SJSA1 (cell line): ENCODE measurements at places on chromosomes 1 and 21. TPM values are rescaled to one million over a fixed set of nuclear protein-coding genes. Genes with fewer than 3 reads are reported as not detected.

DNAJC6 gene
- total RNA-seq: 0.06 and 0.47 TPM in 2 replicates

KRTCAP2 gene
- 61.7 and 94.8 TPM in 2 replicates for total RNA-seq

SYCP1 gene
- not detected in 2 replicates for total RNA-seq

IRF6 gene
- not detected in 2 replicates for total RNA-seq

AKR7A3 gene
- total RNA-seq: 0.21 and 0.53 TPM in 2 replicates

DNA sequence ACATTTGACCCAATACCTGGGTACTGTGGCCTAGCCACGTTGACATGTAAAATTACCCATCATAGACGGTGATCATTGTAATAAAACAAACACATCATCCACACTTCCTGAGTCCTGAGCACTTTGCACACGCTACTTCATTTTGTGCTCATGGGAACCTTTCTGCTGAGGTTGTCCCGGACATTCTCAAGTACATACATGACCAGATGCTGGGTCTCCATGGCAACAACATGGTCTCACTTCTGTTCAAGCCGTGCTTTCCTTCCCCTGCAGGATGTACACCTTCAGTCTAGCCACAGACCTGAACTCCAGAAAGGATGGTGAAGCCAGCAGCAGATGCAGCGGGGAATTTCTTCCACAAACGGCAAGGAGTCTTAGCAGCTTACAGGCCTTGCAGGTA, 22.7 kb downstream of the UBASH3A start:
- DNase-seq: no peak
- no peaks in the 10 kb centered on the region for H3K27me3 ChIP-seq
- no peak overlapping the region for H3K4me3 ChIP-seq
- no peaks in the 10 kb centered on the region for H3K36me3 ChIP-seq
- H3K27ac ChIP-seq: no peak overlapping the region
- H3K4me1 ChIP-seq: no peaks in the 10 kb centered on the region

- DNase-seq: no peak
- peaks cover 12% of the 10 kb centered on the region for H3K4me1 ChIP-seq
- no peaks in the 10 kb centered on the region; the same call in 1 of the 2 replicates for H3K27me3 ChIP-seq
- no peaks in the 10 kb centered on the region for H3K36me3 ChIP-seq
- H3K4me3 ChIP-seq: no peak overlapping the region
Measured at GRCh38 chr1:167669209-167670124, 39.4 kb downstream of the RCSD1 start.

DNA sequence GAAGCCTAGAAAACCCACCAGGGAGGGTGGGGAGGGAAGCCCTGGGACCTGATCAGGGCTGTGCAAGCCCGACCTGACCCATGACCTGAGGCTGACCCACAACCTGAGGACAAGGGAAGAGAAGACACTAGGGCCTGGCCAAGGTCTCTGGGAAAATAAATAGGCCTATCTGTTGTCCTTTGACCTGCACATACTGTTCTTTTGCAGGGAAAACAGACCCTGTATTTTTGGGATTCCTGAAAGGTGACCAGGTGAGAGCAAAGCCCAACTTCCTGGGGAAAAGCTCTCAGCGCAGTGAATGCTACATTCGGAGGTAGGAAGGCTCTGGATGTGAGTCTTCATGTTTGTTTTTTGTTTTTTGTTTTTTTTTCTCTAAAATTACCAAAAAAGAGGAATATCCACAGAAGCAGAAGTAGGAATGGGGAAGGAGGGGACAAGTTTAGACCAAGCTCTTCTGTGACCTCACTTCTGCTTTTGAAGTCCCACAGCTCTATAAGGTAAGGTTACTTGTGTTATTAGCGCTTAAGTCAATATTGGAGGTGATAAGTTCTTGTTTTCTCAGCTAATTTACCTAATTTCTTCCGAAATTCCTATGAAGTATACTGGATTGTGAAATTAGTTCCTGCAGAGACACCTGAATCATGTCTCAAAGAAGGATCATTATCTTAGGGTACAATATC, 26.2 kb upstream of the LYST start:
- H3K27ac ChIP-seq: no peak overlapping the region
- no peak overlapping the region for H3K4me3 ChIP-seq
- H3K4me1 ChIP-seq: peaks cover under 1% of the 10 kb centered on the region
- H3K36me3 ChIP-seq: no peaks in the 10 kb centered on the region
- no peak for DNase-seq

GRCh38 chr1:185360714-185361113, 43.7 kb upstream of the IVNS1ABP start:
- no peak for DNase-seq
- 0 out of 2 replicates have a peak, but pooled peaks cover 9% of the 10 kb centered on the region for H3K4me1 ChIP-seq
- no peak overlapping the region for H3K27ac ChIP-seq

DNA sequence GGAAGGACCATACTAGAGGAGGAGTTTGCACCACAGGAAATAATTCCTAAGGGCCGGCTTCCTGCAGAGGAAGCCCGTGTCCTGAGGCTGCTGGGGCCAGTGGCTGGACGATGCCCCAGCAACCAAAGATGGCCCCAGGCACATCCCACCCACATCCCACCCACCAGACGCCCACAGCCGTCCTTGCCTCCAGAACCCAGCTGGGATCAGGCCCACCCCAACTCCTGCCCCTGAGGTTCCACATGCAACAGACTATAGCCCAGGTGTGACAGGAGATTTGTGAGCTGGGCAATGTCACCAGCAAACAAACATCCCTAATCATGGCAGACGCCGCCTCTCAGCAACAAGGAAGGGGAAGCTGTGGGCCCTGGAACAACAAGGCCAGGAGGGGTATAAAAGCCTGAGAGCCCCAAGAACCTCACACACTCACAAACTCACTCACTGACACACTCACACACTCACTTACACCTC, at the start of gene KRTAP10-9:
KRTAP10-9 (plus strand) TSS at position 421 of the 471 bp plus-strand sequence. CDS start 79 bp downstream, outside the sequence.
- H3K27me3 ChIP-seq: no peaks in the 10 kb centered on the region
- H3K4me1 ChIP-seq: no peaks in the 10 kb centered on the region
- H3K36me3 ChIP-seq: no peaks in the 10 kb centered on the region
- no peak within 1 kb of the TSS for H3K27ac ChIP-seq

- H3K27ac ChIP-seq: no peak overlapping the region
- DNase-seq: no peak
- no peaks in the 10 kb centered on the region for H3K36me3 ChIP-seq
- H3K4me1 ChIP-seq: no peaks in the 10 kb centered on the region
- H3K4me3 ChIP-seq: no peak overlapping the region
Measured at GRCh38 chr1:53641481-53642214, 97.3 kb downstream of the GLIS1 start.

DNA sequence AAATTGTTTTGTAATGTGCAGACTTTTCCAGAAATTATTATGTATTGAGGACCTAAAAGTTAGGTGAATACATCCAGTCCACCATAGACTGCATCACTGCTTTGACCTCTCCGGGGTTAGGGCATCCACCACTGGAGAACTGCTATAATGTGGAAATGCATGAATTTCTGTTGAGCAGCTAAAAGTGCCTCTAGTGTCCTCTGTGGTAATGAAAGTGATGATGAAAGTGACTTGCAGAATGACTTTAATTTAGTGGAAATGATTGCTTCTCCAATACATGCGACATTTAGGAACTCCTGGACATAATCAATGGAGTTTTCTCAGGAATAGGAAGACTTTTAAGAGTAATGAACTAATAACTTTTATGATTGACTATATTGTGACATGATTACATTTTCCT, 170.8 kb downstream of the LBR start:
- DNase-seq: no peak
- H3K4me3 ChIP-seq: no peak overlapping the region
- H3K27ac ChIP-seq: no peak overlapping the region
- 0 out of 2 replicates have a peak, but pooled peaks cover 3% of the 10 kb centered on the region for H3K27me3 ChIP-seq
- H3K4me1 ChIP-seq: peaks cover 11% of the 10 kb centered on the region; the same call in 1 of the 2 replicates

DNA sequence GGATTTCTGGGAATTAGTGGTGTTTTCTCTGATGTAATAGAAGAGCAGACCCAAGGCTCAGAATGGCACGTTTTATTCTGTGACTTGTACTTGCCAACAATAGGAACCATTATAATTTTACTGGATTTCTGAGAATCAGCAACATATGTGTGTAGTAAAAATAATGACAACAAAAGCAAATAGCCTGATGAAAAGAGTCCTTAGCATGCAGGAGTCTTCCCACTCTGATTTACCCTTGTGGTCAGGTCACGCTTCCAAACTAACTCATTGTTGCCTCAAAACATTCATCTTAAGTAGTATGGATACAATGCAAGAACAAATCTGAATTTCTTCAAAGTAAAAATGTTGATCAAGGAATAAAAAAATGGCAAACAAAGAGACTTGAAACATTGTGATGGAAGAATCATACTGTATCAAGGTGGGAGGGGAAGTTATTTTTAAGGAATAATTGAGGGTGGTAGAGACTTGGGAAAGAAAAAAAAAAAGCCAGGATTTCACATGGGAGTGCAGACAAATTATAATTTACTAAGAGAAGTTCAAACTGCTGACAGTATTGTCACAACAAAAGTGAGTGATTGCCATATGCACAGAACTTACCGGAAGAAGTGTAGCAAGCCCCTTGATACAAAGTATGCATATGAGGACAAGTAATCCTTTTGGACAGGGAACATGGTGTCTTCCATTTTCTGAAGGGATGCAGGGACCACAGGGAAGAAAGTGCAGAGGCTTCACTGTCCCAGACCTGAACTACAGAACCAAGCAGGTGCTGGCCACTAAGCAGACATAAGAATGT, 31.2 kb upstream of the RGL1 start:
- DNase-seq: no peak
- H3K27me3 ChIP-seq: no peaks in the 10 kb centered on the region
- no peak overlapping the region for H3K27ac ChIP-seq
- H3K4me1 ChIP-seq: no peaks in the 10 kb centered on the region
- H3K4me3 ChIP-seq: no peak overlapping the region
- no peaks in the 10 kb centered on the region for H3K36me3 ChIP-seq

DNA sequence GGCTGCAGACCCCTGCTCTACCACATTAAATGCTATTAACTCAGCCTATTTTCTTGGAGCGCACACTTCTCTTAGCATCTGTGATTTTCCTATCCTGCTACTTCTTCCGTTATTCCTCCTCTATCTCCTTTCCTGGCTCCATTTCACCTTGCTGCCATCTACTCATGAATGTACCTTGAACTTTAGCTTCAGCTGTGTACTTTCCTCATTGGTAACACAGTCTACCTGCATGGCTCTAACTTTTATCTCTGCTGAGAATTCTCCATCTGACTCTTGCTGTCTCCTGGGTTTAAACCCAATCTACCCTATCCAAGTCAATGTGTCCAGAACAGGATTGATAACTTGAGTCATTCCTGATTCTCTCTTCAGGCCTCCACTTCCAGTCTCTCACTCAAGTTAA, 67.6 kb upstream of the MCOLN3 start:
- DNase-seq: no peak
- H3K27me3 ChIP-seq: no peaks in the 10 kb centered on the region
- no peaks in the 10 kb centered on the region for H3K36me3 ChIP-seq
- H3K4me3 ChIP-seq: no peak overlapping the region
- H3K27ac ChIP-seq: no peak overlapping the region

- H3K4me3 ChIP-seq: no peak overlapping the region
- H3K36me3 ChIP-seq: no peaks in the 10 kb centered on the region
- peaks cover 8% of the 10 kb centered on the region for H3K4me1 ChIP-seq
- H3K27ac ChIP-seq: no peak overlapping the region
- DNase-seq: no peak
- H3K27me3 ChIP-seq: peaks cover 7% of the 10 kb centered on the region
Measured at GRCh38 chr1:35570589-35571137, 2.5 kb upstream of the TFAP2E start.

DNA sequence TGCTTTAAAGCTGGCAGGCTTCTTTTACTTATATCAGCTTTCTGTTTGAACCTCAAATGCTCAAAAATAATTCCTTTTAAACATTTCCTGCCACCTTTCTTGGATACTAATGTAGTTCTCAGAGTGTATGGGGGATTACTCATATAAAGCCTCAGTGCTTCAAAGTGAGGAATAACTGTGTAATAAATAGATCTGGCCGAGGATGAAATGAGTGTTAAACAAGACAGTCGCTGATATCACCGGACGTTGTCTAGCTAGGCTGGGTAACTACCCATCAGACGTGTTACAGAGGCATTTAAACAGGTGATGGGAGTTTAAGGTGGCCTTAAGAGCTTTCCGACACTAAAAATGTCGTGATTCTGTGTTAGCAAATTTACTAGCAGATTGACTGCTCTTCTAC, 53.1 kb downstream of the VANGL2 start:
- H3K27ac ChIP-seq: no peak overlapping the region
- no peaks in the 10 kb centered on the region for H3K27me3 ChIP-seq
- H3K4me3 ChIP-seq: no peak overlapping the region
- no peak for DNase-seq

DNA sequence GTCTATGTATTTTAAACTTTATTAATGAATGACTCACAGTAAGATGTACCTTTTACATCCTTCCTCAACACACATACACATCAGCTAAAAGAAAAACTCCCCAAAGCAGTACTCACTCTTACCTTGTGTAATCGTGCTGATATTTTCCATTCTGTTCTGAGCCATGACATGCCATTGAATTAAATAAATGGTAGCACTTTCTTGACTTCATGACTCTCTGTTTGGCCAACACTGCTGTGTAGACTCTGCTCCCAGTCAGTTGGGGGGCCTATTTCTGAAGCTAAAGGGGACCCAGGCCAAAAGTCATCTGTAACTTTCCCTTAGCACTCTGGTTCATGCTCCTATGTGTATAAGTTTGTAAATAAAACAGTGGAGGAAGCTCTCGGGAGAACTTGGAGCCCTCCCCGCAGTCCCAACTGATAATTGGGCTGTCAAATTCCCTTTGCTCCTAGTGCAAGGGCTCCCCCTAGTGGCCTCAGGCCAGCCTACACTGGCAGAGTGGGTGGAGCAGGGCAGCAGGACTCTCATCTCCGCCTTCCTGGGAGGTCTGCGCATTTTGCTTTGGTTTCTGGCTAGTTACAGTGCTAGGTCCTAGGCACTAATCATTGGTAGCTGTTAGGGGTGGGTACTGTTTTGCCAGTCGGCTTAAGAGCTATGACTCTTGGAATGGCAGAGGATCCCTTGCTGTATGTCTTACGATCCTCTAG, 1.7 kb upstream of the FYB2 start:
- H3K4me3 ChIP-seq: no peak overlapping the region
- DNase-seq: peak; percentile 84
- 0 out of 2 replicates have a peak, but pooled peaks cover 5% of the 10 kb centered on the region for H3K27me3 ChIP-seq
- H3K36me3 ChIP-seq: no peaks in the 10 kb centered on the region

DNA sequence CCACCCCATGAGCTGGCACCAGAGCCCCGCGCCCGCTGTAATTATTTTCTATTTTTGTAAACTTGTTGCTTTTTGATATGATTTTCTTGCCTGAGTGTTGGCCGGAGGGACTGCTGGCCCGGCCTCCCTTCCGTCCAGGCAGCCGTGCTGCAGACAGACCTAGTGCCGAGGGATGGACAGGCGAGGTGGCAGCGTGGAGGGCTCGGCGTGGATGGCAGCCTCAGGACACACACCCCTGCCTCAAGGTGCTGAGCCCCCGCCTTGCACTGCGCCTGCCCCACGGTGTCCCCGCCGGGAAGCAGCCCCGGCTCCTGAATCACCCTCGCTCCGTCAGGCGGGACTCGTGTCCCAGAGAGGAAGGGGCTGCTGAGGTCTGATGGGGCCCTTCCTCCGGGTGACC, 19.1 kb downstream of the RNF223 start:
- no peak overlapping the region for H3K4me3 ChIP-seq
- peaks cover 28% of the 10 kb centered on the region for H3K36me3 ChIP-seq
- H3K27me3 ChIP-seq: peaks cover 22% of the 10 kb centered on the region

- no peak for DNase-seq
- no peak overlapping the region for H3K27ac ChIP-seq
- H3K27me3 ChIP-seq: no peaks in the 10 kb centered on the region
- H3K4me3 ChIP-seq: no peak overlapping the region
- no peaks in the 10 kb centered on the region for H3K4me1 ChIP-seq
- H3K36me3 ChIP-seq: no peaks in the 10 kb centered on the region
Measured at GRCh38 chr1:169928438-169929209, 34.9 kb upstream of the SCYL3 start.
